Stimulated activated CD4-positive, alpha-beta T cell treated with anti-CD3 and anti-CD28 coated beads, TNF-alpha, amount 100 ng/mL, for 48 hours (primary cell): ENCODE measurements at places on chromosomes 2 and 18.

- no peak for DNase-seq
These were observed 204.8 kb downstream of the TSN start for GRCh38 chr2:121960251-121960650.

DNA sequence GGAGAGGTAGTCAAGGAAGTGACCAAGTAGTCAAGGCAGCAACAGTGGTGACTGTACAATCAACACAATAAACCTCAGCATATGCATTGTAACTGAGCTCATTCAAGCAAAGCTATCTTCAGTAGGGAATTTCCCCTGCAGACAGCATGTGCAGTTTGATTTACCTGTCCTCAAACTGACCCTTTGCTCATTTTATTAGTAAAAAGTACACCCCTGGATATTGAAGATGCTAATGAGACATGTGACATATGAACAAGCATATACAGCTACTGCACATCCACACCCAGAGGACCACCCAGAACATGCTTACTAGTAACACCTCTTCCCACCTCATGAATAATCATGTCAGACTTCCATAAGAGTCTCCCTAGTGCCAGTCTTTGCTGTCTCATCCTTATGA lies 15.4 kb downstream of the C2orf81 start:
- no peak for DNase-seq

GRCh38 chr18:58276789-58277739 lies 233.0 kb downstream of the NEDD4L start:
- DNase-seq: no peak

DNA sequence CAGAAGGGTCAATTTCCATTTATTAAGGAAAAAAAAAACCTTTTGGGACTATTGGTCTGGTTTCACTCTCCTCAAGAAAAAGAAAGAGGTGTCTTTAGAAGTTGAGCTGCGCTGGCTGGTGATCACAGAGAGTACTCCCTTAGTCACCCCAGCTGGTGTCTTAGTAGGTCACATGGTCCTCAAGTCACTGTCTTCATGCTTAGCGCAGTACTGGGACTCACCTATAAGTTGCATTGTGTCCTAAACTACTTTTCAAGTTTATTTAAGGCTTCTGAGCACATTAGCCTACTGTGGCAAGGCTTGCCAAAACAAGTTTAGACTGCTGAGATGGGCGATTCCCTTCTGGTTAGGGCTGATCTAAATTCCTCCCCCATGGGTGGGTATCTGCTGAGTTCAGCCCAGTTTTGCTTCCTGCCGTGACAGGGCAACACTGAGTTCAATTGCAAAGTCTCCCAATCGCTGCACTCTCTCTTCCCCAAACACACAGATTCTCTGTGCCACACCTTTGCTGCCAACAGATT lies 824.9 kb upstream of the CRIM1 start:
- no peak for DNase-seq

DNA sequence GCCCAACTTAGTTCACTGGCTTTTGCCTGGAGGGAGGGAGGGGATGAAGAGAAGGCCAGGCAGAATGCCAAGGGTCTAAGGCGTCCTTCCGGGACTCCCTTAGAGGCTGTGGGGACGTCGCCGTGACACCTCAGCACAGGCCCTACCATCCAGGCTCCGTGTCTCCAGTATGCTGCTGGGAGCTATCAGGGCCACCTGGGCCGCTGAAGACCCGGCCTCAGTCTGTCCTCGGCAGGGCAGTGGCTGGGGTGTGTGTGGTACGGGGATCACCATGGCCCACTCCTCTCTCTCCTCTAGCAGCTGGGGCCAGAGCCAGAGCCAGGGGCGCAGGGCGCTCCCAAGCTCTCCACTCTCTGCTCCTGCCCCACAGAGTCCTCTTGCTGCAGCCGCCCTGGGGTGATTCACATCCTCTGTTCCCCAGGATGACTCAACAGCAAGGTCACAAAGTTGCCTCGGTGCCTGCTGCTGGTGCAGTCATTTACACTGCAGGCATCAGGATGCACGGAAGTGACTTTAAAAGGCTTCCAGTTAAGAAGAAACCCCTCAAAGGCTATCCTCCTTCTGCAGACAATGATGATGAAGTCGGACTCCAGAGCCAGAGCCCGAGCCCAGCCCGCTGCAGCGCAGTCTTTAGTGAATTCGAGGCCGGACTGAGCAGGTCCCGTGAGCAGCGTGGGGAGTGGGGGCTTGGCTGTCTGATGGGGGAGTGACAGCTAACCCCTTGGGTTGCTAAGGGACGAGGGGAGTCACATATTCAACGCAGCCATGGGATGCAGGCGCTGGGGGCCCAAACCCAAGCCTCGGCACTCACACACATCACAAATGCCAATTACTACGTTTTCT lies 31.9 kb downstream of the SNORC start:
- peak; percentile 63 for DNase-seq
